ENCODE measurements at places on chromosomes 6 and 20.

GRCh38 chr20:20457392-20458126 lies 89.7 kb downstream of the INSM1 start:
- no peak for DNase-seq

DNA sequence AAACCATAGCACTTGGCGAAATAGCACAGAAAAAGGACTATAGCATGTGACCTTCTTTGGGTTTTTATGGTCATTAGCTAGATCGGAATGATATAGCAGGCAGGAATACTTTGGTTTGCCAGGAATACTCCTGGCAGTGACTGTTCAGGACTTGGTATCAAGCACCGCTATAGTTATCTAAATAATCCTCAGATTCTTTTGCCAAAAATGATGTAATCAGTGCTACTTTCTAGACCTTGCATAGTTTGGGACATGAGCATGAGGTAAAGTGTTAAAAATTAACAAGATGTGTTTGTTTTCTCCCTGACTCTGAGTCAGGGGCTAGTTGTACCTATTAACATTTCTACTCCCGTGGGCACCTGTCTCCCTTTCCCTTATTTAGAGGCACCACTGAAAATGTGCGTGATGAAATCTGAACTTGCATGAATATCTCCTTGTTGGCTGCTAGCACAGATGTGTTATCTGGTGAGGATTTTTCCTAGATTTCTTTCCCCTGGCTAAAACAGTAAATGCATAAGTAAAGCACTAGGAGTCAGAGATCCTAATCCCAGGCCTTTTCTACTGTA lies 511.0 kb downstream of the CDKAL1 start:
- no peak for DNase-seq

- no peak for DNase-seq
These were observed 86.3 kb downstream of the DACT2 start for GRCh38 chr6:168232989-168233874.

DNA sequence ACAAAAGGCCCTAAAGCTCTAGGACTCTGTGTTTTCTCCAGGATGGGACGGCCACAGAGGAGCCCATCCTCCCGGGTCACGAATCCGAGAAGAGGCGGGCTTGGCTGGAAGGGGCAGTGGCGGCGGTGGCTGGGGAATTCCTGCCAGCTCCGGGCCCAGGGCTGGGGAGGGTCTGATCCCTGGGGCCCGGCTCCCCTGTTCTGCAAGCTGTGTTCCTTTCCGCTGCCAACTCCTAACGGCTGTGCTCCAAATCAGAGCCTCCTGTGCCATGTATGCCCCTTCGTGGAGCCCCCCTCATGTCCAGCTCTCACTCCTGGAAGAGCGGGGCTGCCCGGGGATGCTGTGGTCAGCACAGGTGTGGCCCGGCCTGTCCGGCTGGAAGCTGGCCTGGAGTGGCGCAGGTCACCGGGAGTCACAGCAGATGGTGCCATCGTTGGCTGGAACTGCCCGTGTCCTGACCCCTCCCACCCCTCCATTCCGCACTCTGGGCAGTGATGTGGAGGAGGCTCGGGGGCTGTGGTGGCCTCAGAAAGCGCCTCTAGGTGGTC lies 88.2 kb upstream of the MPC1 start:
- DNase-seq = no peak

DNA sequence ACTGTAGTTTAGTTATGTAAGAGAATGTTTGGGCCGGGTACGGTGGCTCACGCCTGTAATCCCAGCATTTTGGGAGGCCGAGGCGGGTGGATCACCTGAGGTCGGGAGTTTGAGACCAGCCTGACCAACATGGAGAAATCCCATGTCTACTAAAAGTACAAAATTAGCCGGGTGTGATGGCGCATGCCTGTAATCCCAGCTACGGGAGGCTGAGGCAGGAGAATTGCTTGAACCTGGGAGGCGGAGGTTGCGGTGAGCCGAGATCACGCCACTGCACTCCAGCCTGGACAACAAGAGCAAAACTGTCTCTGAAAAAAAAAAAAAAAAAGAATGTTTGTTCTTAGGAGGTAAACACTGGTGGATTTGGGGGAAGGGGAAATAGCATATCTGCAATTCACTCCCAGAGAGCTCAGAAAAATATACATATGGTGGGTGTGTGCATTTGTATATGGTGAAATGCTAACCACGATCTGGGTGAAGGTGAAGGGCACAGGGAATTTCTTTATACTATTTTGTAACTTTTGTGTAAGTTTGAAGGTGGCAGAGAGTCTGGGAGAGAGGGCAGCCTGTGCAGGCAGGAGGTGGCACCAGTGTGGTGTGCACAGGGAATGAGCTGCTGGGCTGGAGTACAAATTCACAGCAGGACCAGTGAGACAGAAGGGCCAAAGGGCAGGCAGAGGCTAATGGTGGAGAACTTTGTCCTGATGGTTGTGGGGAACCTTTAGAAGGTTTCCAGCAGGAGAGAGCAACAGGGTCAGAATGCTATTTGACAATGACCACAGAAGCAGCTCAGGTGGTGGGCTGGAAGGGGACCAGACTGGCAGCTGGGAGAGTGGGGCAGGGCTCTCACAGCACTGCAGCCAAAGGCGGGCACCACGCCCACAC lies 42.4 kb downstream of the SSR1 start:
- no peak for DNase-seq

DNA sequence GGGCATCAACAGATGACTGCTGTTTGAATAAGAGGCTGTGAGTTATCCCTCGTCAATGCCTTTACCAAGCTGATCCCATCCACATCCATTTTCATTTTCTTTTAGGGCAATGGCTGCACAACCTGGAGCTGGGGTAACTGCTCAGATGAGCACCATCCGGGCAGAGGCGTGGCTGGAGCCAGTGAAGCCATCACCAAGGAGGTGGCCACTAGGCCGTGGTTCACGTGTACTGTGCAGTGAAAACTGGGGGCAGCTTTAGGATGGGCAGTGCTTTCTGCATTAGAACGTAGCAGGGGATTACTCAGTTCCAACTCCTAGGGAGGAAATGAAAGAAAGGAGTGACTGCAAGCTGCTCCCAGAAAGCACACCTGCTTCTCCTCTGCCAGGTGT lies 51.2 kb downstream of the RRBP1 start:
- DNase-seq = no peak

GRCh38 chr6:167688123-167688522 lies 138.6 kb upstream of the AFDN start:
- no peak for DNase-seq

- DNase-seq = no peak
These were observed 68.7 kb downstream of the PHACTR2 start for GRCh38 chr6:143746202-143747119.

GRCh38 chr6:150722614-150723344 lies 123.1 kb downstream of the PLEKHG1 start:
- no peak for DNase-seq
